Left forelimb (tissue), 1 donor: ENCODE measurements at places on chromosomes 3 and 15.

- no peak for DNase-seq
Observed at GRCh38 chr3:194967151-194968117, 281.8 kb downstream of the FAM43A start.

GRCh38 chr15:37057831-37058230 is 42.5 kb downstream of the MEIS2 start:
- DNase-seq, result no peak

GRCh38 chr3:126356373-126357264 is 589 bp downstream of the KLF15 start:
- DNase-seq, result no peak

DNA sequence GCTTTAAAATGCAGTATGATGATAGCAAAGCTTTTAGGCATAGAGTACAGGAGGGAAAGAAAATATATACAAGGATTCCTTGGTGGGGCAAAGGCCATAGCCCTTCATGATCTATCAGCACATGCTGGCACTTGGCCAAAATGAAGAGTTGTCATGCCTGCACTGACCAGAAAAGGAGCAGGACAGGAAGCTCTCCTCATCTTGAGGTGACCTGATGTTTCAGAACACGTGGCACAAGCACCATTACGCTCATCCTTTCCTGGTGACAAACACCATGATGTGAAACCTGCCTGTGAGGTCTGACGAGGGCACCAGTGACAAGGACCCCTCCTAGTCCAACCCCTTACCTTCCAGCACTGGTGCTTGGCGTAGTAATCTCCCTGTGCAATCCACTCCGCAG is 77.9 kb upstream of the DCLK3 start:
- no peak for DNase-seq

GRCh38 chr15:94297558-94297957 is 66.2 kb downstream of the MCTP2 start:
- no peak for DNase-seq

DNA sequence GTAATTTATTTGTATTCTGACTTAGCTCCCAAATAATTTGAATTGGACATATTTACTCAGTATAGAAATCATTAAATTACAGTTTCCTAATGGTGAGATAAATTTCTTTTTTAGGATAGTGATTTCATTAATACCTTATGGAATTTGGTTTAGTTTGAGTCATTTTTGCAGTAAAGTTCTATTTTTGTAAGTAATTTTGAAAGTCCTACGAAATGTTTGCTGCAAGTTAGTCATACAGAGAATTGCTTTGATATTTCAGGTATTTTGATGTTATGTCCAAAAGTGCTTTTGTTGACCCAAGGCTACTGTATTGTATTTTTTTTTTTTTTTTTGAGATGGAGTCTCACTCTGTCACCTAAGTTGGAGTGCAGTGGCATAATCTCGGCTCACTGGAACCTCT is 41.7 kb downstream of the TCF12 start:
- no peak for DNase-seq

DNA sequence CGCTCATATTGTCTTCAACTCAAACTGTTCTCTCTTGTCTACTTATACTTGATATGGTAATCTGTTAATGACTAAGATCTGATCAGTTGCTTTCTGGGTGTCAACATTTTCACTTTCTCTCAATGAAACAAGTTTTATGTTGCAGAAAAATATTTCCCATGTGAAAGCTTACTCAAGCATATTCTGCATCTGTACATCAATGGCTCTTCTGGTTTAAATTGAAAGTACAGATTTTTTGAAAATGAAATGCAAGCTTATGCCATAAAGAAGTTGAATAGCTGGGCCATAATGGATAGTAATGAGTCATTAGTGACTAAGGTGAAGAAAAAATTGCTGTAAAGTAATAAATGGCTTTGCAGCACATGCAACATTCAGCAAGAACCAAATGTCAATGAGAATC is 140.7 kb downstream of the BCHE start:
- DNase-seq, result no peak

GRCh38 chr3:125083776-125084175 is 28.0 kb upstream of the HEG1 start:
- DNase-seq, result no peak

DNA sequence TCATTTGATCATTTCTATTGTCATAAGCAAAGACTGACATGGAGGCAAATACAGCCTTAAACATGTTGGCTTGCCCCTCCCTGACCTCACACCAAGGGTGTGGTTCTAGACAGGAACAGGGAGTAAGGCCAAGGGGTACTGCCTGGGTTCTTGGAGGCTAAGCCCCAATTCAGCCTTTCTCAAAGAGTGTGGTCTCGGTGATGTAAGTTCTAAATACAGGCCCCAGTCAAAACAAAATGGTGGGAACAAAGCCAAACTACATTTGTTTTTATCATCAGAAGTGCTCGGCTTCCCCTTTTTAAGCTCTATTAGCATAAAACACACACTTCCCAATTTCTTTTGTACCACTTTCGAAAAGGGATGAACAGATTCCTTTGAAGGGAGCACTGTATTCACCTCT is 129.5 kb downstream of the ATP8B4 start:
- no peak for DNase-seq

DNA sequence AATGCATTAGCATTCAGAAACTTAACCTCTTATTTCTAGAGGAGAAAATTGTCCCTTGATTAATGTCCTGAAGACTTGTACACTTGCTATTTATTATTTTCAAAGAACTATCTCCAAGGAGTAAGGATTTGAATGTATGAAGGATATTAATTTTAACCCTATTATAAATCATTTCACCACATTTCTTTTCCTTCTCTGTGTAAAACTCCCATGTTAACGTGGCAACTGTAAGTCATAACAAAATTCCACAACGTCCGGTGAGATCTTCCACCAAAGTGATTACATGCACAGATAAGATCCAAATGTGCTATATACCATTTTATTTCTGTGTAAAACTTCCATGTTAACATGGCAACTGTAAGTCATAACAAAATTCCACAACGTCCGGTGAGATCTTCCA is 229.1 kb upstream of the ARHGEF26 start:
- DNase-seq, result no peak

DNA sequence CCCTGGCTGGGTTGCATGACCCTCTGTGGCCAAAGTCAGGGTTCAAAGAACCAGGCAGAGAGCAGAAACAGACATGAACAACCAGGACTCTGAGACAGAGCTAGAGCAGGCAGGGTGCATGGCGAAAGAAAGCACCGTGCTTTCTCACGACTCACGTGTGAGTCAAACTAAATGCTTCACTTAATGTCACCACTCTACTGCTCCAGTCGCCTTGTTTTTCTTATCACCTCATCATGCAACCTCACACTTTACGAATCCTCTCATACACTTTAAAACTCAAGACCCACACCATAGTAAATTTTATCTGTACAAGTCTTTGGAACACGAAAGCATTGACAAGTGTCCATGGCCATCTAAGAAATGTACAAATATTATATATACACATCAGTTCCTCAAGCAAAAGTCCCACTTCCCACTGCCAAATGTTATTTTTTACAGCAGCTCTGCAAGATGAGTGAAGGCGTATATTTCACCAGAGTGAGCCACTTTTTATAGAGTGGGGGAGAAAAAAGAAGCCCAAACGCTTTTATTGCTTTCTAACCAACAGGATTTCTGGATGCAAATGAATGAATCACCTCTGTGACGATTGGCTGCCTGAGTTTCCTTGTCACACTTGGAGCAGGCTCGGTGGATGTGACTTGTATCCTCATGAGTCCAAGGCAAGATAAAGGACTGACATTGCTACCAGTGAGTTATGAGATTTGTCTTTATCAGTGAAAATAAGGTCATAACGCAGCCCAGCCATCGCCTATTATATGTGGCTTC is 16.0 kb upstream of the MEGF11 start:
- DNase-seq, result no peak

DNA sequence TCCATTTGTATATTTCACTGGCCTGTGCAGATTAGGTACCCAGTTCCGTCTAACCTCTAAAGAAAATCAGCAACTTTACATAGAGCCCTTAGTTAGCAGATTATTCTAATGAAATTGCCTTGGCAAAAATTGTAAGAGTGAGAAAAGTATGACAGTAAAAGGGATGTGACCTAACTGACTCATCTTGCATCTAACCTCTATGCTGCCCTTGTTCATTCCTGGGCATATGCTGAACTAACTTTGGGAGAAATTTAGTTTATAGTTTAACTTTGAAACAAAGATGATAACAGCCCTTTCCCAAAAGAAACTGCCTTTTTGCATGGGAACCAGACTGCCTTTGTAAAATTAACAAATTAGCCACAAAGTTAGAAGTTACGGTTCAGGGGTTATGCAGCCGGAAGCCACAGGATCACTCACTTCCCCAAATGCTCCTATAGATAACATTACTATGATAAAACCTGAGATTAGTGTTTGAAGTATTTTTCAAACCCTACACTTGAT is 839.8 kb upstream of the ALCAM start:
- no peak for DNase-seq

- DNase-seq, result no peak
Observed at GRCh38 chr15:70783610-70784022, 20.3 kb upstream of the UACA start.

GRCh38 chr15:31255732-31256377 is 70.8 kb upstream of the KLF13 start:
- no peak for DNase-seq

GRCh38 chr3:172622916-172623700 is 87.8 kb downstream of the NCEH1 start:
- no peak for DNase-seq

GRCh38 chr15:40266828-40267304 is 16.0 kb downstream of the ANKRD63 start:
- DNase-seq, result no peak

- no peak for DNase-seq
Observed at GRCh38 chr3:106518516-106518915, 649.7 kb upstream of the CBLB start.

- DNase-seq, result no peak
Observed at GRCh38 chr15:52171386-52171785, 19.8 kb downstream of the GNB5 start.

- DNase-seq, result no peak
Observed at GRCh38 chr3:47482366-47482765, 6.6 kb upstream of the SCAP start.

DNA sequence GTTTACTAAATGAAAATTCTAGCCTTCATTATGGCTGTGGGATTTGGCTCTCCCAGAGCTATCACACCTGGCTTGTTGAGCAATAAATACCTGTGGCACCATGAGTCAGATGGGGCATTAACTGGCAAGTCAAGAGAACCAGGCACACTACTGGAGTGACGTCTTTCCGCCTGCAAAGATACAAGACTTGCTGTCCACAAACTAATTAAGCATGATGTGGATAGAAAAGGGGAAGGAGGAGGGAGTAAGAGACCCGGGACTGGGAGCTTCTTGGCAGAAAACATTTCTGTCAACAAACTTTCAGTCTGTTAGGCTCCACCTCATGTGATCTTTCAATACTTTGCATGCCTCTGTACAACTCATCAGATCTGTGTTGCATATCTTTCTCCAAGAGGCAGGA is 56.5 kb downstream of the CLDN1 start:
- DNase-seq, result no peak

- no peak for DNase-seq
Observed at GRCh38 chr3:126536126-126536525, 12.2 kb downstream of the CHST13 start.

- no peak for DNase-seq
Observed at GRCh38 chr3:6736836-6737629, 123.9 kb upstream of the GRM7 start.

DNA sequence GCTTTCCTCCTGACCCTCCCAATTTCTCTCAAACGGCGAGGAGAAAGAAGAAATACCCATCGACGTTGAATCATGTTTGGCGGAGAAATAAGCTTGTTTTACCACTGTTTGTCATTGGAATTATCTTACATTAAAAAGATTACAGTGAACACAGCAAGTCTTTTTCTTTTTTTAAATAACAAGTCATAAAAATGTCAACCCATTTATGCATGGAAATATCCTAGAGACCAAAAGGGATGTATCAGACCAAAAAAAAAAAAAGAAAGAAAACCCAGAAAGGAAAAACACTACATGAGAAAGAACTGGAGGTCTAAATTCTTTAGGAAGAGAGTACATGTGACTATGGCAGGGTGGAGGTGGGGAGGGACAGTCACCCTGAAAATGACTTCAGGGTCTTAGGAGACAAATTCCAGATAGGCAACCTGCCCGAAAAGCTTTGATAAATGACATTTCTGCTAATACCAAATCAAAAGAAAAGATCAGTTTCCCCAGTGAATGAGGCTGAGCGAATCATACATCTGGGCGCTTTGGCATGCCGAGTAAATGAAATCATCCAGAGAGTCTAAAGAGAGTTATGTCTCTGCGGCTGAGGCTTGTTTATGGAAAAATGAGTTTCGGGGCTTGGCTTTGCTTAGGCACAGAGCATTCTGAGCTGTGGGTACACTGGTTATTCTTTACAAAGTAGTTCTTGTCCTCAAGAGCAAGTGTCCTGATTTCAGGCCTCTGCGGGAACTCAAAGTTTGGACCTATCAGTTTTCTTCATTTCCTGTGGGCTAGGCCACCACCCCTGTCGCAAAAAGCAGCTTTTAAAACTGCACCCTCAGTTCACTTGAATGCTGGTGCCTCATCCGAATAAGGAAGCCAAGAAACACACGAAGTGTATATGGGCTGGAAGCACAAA is 110.1 kb upstream of the TGFBR2 start:
- DNase-seq, result no peak

- DNase-seq, result no peak
Observed at GRCh38 chr3:150248888-150249681, 159.0 kb upstream of the TSC22D2 start.
